ENCODE measurements at places on chromosomes 13 and 19.

GRCh38 chr13:21321269-21321668, 137.8 kb downstream of the ZDHHC20 start:
- no peak for DNase-seq

- no peak for DNase-seq
These were observed 25.0 kb upstream of the NCCRP1 start for GRCh38 chr19:39171479-39172465.

- DNase-seq = no peak
These were observed 69.4 kb downstream of the C13orf42 start for GRCh38 chr13:51041710-51042109.

- no peak for DNase-seq
These were observed 65.2 kb upstream of the ZNF599 start for GRCh38 chr19:34838248-34838647.

- DNase-seq = peak; percentile 84
These were observed 2.2 kb upstream of the SLC17A7 start for GRCh38 chr19:49443366-49444099.

DNA sequence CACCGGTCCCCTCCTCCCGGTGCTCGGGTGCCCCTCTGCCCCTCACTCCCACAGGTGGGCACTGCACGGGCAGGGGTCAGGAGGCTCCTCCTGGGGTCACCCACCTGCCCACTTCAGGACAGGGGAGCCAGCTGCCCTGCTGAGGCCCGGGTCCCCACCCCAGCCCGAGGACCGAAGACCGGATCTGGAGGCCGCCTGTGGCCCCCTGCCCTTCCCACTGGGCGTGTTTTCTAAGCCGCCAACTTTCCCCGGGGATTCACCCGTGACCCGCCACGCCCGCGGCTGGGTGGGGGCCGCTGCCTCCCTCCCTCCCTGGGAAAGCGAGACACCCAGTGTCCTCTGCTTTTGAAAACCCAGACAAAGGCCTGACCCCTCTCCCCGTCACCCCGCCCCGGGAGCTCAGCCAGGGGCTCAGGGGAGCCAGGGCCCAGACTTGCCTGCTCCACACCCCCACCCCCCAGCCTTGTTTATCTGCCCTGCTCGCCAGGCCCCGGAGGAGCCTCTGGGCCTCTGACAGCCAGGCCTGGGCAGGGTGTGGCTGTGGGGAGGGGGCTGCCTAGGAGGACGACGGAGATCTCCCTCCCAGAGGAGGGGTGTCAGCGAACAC, 1.3 kb downstream of the PALM start:
- no peak for DNase-seq

DNA sequence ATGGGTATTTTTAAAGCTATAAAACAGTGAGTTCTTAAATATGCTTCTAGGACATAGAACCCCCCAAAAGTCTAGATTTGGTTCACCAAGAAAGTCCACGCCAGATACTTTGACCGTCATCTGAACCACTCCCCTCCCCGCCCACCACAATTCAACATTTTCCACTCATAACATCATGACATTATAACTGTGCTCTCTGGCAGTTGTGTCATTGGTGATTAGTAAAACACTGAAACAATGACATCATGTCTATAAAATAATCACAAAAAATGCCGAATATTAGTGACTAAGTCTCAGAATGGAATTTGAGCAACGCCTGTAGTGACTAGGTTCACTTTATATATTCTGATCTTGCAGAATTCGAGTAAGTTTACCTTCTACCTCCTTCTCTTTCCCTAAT, 732.3 kb downstream of the FGF9 start:
- DNase-seq = no peak

DNA sequence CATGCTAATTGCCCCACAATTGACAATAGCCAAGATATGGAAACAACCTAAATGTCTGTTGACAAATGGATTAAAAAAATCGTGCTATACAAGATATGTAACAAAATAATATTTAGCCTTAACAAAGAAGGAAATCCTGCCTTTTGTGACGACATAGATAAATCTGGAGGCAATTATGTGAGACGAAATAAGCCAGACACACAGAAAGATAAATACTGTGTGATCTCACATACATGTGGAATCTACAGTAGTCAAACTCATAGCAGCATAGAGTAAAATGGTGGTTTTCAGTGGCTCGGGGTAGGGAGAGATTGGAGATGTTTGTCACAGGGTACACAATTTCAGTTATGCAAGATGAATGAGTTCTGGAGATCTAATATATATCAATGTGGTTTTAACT, 895.8 kb downstream of the SLITRK6 start:
- DNase-seq = no peak

GRCh38 chr19:37997911-37998344, 90.9 kb downstream of the SIPA1L3 start:
- no peak for DNase-seq

DNA sequence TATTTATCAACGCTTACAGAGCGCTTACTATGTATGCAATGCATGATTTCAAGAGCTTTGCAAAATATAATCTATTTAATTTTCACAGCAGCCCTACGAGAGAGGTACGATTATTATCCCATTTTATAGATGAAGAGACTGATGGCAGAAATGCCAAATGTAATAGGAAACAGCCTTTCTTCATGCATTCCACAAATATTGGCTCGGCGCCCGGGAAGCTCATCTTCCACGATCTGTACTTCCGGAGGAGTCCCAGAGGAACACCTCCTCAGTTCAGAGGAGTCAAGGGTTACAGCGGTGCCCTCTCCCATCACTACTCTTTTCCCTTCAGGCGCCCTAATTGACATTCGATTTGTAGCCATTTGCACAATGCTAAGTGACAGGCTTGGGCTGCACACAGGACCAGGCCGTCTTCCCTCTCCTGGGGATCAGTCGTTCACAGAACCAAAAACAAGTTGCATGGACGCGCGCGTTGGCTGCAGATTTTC, 1.1 kb upstream of the ARHGAP35 start:
- DNase-seq = no peak

GRCh38 chr13:85298387-85298924, 500.8 kb downstream of the SLITRK6 start:
- DNase-seq = no peak

DNA sequence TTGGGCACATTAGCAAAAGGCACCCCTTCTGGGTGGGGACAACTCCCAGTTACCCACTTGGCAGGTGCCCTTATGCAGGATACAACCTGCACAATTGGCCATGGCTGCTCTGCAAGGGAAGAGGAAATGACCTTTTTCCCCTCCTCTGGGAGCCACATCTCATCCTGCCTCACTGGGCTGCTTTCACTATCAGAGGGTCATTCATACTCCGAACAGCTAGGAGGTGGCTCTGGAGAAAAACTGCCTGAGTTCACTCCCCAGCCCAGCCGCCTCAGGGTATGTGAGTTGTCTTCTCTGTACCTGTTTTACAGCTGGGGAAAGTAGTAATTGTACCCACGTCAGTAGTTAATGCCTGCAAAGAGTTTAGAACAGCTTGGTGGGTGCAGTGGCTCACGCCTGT, 7.1 kb upstream of the ACTN4 start:
- no peak for DNase-seq

DNA sequence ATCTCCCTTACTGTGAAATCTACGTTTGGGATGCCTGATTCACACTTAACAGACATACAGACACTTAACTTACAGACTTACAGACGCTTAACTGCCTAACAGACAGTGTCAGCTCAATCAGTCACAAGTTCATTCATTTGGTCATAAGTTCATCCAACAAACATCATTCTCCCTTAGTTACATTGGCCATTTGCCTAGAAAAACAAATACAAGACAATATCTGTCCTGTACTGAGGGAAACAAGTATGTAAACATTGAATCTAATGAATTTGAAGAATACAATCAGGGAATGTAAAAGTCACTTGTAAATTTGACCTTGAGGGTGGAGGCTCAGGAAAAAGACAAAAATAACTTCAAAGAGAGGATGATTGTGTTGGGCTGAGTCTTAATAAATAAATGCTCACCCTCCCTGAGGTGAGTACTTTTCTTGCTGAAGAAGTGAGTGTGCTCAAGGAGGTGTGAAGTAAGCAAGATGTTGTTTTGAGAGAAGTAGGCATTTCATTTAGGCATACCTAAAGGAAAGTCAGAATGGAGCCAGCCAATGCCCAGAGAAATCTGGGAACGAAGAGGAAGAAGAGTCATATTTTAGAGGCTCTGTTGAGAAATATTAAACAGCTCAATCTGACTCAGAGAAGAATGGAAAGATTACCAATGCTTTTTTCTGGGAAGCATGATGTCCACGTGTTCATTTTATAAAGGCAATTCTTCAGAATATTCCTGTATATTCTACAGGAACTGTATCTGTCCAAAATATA, 958.4 kb upstream of the SLC10A2 start:
- DNase-seq = no peak

- no peak for DNase-seq
These were observed 10.6 kb downstream of the URI1 start for GRCh38 chr19:29952646-29953045.

GRCh38 chr13:98892821-98893220, 85.0 kb downstream of the DOCK9 start:
- no peak for DNase-seq

GRCh38 chr13:70172946-70173597, 64.8 kb upstream of the KLHL1 start:
- DNase-seq = no peak

DNA sequence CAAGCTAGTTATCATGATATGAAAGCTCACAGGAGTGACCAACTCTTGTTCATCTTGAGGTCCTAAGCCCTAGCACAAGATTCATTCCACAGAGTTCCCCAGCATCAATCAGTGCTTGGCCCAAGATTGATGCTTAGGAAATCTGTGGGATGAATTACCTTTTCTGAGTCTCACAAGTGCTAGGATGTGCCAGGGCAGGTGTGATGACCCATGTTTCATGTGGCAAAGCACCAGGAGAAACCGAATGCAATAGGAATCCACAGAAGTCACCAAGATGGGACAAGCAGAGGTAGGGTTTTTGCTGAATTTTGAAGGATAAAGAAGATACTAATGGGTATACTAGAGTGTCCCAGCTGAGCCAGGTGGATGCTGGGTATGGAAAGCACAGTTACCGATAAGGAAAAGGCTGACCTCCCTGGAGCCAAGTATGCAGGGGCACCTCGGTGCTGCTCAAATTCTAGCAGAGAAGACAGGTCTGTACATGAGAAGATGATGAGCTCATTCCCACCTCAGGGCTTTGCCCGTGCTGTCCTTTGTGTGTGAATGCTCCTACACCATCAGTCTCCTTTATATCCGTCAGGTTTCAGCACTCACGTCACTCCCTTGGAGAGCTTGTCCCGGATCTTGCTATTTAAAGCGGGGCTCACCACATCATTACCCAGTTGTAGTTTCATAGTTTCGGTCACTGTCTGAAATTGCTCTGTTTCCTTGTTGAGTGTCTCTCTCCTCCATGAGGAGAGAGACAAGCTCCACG, 168.9 kb upstream of the TSC22D1 start:
- DNase-seq = no peak

GRCh38 chr13:30736461-30737320, 1.3 kb downstream of the ALOX5AP start:
- no peak for DNase-seq

- DNase-seq = no peak
These were observed 7.0 kb downstream of the DPF1 start for GRCh38 chr19:38216785-38217641.

- peak; percentile 34 for DNase-seq
These were observed 8.6 kb upstream of the NUP62 start for GRCh38 chr19:49937750-49938381.

DNA sequence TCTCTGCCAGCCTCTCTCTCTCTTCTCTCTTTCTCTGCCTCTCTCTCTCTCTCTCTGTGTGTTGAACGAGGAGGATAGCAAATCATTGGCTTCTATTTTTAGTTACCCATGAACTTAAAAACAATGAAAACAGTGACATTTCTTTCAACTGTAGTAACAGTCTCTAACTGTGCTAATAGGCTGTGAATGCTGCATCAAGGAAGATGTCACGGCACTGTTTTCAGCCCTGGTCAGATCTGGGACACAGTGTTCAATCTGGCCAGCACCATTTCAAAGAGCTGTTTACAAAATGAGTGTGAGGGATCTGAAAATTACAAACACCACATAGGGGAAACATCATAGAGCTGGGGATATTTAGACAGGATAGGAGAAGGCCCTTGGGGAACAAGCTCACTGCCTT, 717.0 kb downstream of the FGF9 start:
- DNase-seq = no peak

DNA sequence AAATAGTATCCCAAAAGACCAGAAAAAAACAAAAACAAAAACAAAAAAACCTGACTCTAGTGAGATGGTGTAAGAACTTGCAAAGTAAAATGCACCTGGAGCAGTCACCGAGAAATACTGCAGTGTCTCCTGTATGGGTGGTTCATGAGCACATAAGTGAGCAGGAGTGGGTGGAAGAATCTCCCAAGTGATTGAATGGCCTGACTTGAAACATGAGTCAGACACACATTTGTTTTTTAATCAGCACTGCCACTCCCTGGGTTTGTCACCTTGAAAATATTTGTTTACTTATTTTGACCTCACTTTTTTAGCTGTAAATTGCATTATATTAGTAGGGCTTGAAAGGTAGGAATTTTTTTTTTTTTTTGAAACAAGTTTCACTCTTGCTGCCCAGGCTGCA, 2.0 kb downstream of the ZNF431 start:
- DNase-seq = no peak

- DNase-seq = no peak
These were observed 54.5 kb downstream of the CDADC1 start for GRCh38 chr13:49302222-49302621.

DNA sequence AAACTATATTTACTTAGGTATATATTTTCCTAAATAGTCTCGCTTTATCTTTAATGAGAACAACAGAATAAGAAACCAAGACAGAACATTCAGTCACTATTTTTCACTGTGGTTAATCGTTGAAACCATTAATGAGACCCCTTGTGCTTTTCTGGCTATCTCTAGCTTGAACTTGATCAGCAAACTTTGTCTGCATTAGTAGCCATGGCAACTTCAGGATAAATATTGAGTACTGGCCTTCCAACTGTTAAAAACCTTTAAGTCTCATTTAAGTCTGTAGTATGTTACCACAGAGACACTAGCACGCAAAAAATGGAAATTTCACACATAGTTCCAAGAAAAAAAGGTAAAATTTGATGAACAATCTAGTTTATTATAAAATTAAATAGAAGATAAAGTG, 946.0 kb downstream of the SLITRK5 start:
- no peak for DNase-seq

- DNase-seq = no peak
These were observed 5.1 kb downstream of the NFKBIB start for GRCh38 chr19:38904581-38905539.

- DNase-seq = no peak
These were observed 214.0 kb upstream of the HTR2A start for GRCh38 chr13:47110833-47111240.

DNA sequence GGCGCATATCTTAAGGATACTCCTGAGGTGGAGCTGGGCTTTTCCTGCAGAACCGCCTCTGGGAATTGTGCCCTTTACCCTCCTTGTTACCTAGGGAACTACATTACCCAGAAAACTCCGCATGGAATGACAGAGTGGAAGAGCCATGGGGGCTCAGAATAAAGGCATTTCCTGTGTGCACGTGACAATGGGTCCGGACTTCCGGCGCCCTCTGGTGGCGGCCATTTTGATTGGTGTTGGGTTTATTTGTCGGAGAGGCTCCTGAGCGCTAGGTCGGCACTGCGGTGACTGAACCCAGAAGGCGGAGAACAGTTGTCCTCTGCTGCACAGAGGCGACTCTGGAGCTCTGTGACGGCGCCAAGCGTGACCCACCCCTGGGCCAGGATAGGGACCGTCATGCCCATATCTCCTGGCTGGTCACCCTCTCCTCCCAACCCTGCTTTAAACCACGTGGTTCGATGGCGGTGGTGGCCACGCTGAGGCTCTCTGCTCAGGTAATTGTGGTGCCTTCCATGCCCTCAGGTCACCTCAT, at the start of gene ZNF587B:
TSS of gene ZNF587B (plus strand) at position 229 of the 532 bp plus-strand sequence. CDS start at position 459, 230 bp downstream.
- DNase-seq = no peak

GRCh38 chr19:867301-867793, 7.9 kb downstream of the CFD start:
- no peak for DNase-seq
